ENCODE measurements at places on chromosomes 4 and X.
A peak's percentile ranks its signal among the peaks of the same experiment; 100 is the strongest.

DNA sequence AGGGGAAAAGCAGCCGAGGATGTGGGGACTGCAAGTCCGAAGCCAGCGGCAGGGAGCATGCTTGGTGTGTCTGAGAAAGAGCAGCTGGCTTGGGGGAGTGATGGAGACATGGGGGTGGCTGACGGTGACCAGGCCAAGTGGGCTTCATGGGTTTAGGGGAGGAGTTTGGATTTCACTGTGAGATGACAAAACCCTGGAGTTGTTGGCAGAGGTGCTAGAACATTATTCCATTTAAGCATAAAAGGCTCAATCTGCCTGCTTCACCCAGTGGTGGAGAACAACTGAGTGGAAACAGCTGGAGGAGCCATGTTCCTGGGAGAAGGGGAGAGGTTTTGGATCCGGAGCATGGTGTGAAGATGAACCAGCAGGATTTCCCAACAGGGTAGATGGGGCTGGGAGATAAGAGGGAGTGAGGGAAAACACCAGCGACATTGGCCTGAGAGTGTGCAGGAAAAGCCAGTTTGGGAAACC, 318.0 kb upstream of the TAPT1 start:
- DNase-seq: no peak

DNA sequence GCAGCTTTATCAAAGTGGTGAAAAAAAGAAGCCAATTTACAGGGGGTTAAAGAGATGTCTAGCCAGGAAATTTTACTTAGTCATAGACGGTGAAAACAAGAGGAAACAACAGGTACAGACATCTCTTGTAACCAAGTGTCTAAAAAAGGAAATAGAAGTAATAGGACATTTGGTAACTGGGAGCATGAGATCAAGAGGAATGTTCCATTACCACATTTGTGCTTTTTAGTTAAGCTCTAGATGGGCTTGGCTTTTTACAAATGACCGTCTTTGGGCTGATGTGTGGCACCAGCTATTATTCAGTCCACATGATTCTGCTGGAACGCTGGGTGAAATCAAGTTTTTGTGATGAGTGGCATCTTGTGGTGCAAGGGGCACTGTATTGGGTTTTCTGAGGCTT, 179.5 kb downstream of the SMIM20 start:
- DNase-seq: no peak

- DNase-seq: no peak
Measured at GRCh38 chr4:7831330-7831729, 108.3 kb downstream of the AFAP1 start.

- no peak for DNase-seq
Measured at GRCh38 chr4:57591073-57591472, 480.9 kb upstream of the IGFBP7 start.

DNA sequence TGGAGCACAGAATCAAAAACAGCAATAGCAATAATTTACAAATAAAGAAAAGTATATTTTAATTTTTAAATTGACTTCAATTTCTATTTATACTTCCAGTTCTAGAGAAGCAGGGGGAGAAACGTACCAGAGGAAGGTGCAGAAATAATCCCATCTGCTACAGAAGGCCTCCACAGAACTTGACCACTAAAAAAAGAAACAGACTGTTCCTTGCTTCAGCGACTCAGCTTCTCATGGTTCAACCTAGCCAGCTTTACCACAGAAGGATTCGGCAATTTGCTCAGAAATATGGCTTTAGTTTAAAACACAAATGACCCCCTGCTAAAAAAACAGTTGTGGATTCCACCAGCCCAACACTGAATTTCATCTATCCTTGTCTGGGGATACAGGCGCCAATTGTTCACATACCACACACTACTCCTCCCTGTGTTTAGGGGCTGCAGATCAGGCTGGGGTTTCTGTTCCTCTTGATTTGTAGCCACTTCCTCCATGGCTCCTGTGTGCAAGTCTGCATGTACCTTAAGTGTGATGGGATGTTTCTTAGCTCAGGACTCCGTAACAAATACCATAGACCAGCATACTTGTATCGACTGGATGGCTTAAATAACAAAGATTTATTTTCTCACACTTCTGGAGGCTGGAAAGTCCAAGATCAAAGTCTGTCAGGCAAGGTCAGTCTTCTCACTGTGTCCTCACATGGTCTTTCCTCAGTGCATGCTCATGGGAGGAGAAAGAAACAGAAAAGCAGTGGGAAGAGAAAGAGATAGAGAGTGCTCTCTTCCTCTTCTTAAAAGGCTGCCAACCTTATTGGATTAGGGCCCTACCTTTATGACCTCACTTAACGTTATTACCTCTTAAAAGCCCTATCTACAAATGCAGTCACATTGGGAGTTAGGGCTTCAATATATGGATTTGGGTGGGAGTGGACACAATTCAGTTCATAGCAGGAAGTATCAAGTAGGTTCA, 79.1 kb downstream of the AMOT start:
- DNase-seq: peak; percentile 26

- DNase-seq: no peak
Measured at GRCh38 chr4:66273110-66273509, 602.8 kb upstream of the EPHA5 start.

GRCh38 chr4:73152893-73153292, 83.4 kb upstream of the COX18 start:
- DNase-seq: no peak

- DNase-seq: no peak
Measured at GRCh38 chr4:68342134-68342533, 7.8 kb downstream of the YTHDC1 start.

- no peak for DNase-seq
Measured at GRCh38 chr4:170729236-170729635, 639.5 kb upstream of the AADAT start.

- DNase-seq: no peak
Measured at GRCh38 chr4:98746530-98746929, 88.1 kb upstream of the TSPAN5 start.

- DNase-seq: no peak
Measured at GRCh38 chrX:136588036-136588435, 56.0 kb downstream of the VGLL1 start.

DNA sequence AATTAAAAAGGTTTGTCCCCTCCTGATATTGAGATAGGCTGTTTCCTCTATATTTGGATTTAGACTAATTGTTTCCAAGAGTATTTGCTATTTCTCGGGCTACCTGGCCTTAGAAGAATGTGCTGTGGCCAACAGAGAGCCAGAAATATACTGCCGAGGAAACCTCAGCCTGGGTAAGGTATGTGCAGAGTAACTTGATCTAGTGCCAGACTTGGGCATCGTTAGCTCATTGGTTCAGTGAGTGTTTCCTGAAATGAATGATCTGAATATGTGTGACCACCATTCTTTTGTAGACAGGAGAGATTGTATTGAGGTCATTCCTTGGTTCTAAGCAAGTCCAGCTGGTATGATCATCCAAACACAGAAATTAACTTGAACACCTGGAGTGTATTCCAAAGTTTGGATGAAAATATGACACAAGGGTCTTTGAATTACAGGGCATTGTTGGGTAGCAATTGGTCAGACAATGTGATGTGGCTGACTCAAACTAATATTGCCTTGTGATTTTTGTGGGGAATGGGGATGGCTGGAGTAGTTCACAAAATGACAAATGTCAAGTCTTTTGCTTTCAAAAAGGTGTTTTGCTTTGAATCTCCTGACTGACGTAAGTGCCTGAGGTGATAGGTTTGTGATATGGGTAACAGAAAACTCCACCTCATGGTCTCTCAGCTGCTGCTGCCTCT, 100.2 kb upstream of the CXCL13 start:
- no peak for DNase-seq

- no peak for DNase-seq
Measured at GRCh38 chrX:149825424-149825823, 43.7 kb downstream of the MAGEA9 start.

- peak; percentile 18 for DNase-seq
Measured at GRCh38 chr4:174631901-174632758, 109.8 kb upstream of the HPGD start.

DNA sequence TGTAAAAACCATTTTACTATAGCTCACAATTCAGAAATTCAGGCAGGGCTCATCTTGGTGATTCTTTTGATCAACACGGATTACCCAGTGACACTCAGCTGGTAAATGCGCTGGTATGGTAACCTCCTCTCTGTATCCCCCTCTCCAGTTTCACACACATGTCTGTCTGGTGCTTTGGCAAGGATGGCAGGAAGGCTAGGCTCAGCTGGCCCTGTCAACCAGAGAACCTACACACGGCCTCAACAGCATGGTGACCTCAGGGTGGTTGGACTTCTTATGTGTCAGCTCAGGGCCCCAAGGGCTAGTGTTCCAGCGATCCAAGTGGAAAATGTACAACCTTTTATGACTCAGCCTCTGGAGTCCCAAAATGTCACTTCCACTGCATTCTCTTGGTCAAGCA, 55.7 kb upstream of the EOLA2 start:
- DNase-seq: no peak

GRCh38 chr4:55561889-55562288, 15.2 kb upstream of the CLOCK start:
- peak; percentile 31 for DNase-seq

GRCh38 chrX:40877887-40878286, 142.5 kb upstream of the MED14 start:
- peak; percentile 18 for DNase-seq

DNA sequence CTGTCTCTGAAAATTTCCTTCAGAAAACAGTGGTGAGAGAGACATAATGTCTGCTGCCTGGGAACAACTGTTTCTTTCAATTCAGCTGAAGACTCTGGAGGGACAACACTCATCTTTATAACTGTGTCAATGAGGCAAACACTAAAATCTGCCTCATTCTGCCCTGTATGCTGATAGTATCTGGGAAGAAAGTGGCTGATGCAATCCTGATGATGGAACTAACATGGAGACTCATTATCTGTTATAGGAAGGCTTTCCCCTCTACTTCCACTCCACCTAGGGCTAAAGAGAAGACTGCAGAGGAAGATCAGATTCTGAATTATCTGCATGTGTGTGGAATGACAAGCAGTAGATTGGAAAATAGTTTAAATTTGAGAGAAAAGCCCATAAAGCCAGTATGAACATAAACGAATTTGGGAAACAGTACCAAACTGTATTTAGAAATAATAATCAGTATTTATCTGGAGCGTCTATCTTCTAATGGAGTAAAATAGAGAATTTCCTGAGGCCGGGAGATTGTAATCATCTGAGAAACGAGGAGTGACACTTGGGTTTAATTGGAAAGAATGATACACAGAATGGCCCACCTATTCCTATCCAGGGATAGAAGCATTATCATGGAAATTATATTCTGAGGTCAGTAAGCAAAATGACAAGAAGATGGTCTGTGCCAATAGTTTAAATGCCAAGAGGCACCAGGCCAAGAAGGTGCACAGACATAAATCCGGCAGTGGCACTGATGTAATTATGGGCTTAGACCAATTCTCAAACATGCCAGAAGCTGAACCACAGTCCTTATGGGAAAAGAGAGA, 85.4 kb downstream of the SHISA3 start:
- peak; percentile 18 for DNase-seq

GRCh38 chr4:140163029-140163810, 9.2 kb upstream of the MAML3 start:
- DNase-seq: no peak

GRCh38 chr4:47074816-47075215, 43.4 kb downstream of the GABRB1 start:
- no peak for DNase-seq

DNA sequence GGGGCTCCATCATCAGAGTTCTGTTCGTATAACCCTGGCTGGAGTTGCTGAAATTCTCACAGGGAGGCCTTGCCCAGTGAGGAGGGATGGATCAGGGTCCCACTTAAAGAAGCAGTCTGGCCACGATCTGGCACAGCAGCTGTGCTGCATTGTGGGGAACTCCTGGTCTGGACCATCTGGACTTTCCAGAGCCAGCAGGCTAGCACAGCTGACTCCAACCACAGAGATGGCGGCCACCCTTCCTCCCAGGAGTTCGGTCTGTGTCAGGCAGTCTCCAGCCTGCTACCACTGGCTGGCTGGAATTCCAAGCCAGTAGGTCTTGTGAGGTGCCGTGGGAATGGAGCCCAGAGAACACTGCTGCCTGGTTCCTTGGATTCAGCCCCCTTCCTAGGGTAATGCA, 62.0 kb downstream of the SLAIN2 start:
- no peak for DNase-seq

- no peak for DNase-seq
Measured at GRCh38 chr4:4227510-4228355, 1.0 kb upstream of the OTOP1 start.

- DNase-seq: no peak
Measured at GRCh38 chr4:106365613-106366012, 3.0 kb downstream of the GIMD1 start.

- no peak for DNase-seq
Measured at GRCh38 chr4:69832326-69833030, 27.5 kb downstream of the SULT1E1 start.

- no peak for DNase-seq
Measured at GRCh38 chr4:4854649-4855295, 4.7 kb upstream of the MSX1 start.

DNA sequence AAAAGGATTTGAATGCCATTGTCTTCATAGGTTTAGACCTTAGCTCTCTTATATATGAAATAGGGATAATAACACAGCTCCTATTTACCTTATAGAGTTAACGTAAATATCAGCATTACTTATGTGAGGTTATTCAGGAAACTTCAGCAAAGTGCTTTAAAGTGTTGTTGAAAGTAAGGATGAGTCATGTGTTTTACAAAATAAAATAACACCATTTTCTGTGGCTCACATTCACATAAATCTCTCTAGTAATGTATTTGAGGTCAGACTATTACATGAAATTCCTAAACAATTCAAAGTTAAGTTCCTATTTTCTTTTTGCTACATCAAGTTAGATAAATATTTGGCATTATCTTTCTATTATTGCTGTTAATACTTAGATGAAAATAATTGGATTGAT, 2.9 kb downstream of the GNRHR start:
- DNase-seq: no peak

DNA sequence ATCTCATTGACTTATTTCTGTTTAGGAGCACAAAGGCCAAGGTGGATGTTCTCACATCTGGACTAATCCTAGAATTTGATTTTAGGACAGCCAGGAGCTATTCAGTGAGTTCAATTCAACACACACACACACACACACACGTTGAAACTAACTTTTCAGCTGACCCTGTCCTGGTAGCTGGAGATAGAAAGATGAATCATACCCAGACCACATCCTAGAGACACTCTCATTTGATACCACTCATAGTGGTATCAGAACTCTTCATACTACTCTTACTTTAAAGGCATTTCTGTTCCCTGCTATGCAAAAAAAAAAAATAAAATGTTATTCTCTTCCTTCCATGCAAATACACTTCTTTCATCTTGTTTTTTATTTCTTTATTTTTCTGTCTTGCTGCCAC, 36.7 kb downstream of the KLF8 start:
- no peak for DNase-seq

DNA sequence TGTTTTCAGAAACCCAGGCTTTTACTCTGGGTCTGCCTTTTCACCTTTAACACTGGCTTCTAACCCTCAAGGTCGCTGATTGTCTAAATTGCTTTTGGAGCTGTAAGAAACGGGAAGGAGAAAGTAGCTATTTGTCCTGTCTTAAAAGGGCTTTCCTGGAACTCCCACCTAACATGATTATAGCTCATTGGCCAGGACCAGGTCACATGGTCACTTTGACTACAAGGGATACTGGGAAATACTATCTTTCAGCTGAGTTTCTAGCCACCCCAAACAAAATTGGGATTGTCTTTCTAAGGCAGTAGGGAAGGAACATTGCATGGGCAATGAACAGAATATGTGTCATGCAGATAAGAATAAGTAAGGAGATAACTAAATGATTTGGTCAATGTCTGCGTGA, 106.7 kb upstream of the ARHGAP24 start:
- DNase-seq: no peak

GRCh38 chr4:126530996-126531585, 1101.7 kb upstream of the INTU start:
- DNase-seq: no peak

Data from globus pallidus (tissue), 1 donor.